ENCODE measurements at places on chromosomes 2 and 18.

- no peak for DNase-seq
Measured at GRCh38 chr2:121147766-121148165, 137.2 kb downstream of the TFCP2L1 start.

GRCh38 chr2:201203916-201204654 is 21.1 kb downstream of the CASP10 start:
- DNase-seq = no peak

- no peak for DNase-seq
Measured at GRCh38 chr18:37362158-37362890, 203.3 kb downstream of the CELF4 start.

GRCh38 chr2:197268786-197269584 is 41.6 kb downstream of the ANKRD44 start:
- DNase-seq = no peak

DNA sequence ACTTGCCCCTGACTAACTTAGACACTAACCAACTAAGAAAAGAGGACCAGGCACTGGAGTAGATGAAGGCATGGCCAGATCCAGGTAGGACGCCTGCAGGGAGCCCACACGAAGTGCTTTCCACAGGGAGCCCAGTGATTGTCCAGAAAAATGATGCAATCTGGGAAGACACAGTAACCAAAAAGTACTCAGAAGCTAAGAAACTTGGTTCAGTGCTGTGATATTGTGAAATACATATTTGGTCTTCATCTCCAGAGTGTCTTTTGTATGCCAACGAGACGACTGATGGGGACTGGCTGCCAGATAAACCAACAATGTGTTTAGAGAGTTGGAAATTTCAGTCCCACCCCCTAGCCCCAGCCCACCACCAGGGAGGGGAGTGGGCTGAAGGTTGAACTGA is 135.0 kb downstream of the SP3 start:
- no peak for DNase-seq

GRCh38 chr2:100791936-100792308 is 28.0 kb upstream of the NPAS2 start:
- no peak for DNase-seq

DNA sequence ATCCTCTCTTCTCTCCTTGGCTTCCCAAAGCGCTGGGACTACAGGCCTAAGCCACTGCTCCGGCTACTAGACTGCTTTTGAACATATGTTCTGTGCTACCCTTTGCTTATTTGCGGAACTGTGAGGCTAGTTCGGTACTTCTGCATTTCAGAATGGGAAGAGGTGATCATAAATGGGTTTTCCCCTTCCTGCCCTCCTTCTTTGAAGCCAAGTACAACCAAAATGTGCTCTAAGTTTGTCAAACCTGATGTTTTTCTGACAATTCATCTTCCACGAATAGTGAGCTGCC is 1.7 kb upstream of the ESCO1 start:
- DNase-seq = no peak

DNA sequence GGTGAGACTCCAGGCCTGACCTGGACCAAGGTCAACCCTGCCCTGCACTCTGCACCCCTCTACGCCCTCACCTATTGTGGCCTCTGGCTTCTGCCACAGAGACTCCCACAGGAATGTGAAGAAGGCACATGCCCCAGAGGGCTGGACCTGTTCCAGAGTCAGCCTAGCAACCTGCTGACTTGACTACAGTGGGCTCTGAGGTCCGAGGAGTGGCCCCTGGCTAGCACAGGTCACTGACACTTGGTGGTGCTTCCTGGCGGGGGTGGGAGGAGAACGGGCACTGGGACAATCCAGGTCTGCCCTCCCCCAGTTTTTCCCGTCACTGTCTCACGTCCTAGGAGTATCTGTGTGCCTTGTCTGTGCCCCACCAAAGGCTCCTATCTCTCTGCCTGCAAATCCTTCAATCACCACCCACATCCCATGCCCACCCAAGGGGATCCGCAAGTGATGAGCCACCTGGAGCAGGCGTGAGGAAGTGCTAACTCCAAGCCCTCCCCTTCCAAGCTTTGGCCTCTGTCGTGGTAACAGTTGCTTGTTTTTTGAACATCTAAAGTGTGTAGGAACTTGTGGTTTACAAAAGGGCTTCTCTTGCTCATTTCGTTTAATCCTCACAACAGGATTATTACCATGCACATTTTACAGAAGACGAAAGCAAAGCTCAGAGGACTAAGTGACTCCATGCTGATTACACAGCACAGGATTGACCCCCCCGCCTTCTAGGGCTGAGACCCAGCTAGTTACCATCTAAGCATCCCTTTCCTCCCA is 86.2 kb downstream of the MCFD2 start:
- no peak for DNase-seq

GRCh38 chr2:70214953-70215549 is 24.2 kb upstream of the C2orf42 start:
- DNase-seq = no peak

- no peak for DNase-seq
Measured at GRCh38 chr2:215396595-215397313, 39.1 kb downstream of the FN1 start.

DNA sequence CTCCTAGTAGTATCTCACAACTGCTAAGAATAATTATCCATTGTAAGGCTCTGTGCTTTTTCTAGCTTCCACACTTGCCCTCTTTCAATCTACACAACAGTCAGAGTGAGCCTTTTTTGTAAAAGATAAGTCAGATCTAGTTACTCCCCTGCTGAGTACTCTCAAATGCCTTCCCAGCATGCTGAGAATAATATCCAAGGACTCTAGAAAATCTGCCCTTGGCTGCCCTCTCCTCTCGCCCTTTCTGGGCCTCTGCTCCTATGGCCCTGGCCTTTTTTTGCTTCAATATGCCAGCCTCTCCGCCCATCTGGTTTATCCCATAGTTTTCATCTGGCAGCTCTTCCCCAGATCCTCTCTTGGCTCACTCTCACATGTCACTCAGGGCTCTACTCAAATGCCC is 455.9 kb upstream of the UBE2E3 start:
- DNase-seq = no peak

GRCh38 chr18:10131081-10131459 is 217.3 kb downstream of the VAPA start:
- no peak for DNase-seq

DNA sequence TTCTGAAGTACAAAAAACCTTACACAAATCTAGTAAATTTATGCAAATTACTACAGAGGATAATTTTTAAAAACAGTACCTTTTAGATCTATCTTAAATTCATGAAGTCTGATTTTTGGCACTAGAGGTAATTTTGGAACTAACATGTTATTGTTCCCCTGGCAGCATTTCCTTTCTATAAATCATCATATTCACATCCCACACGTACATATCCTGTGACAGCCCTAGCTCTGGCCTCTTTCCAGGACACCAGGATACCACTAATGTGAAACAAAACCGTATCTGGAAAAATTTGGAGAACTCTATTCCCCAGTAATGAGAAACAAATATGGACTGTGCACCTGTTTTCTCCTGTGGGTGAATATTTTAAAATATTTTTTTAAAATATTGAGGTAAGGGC is 14.0 kb upstream of the BIRC6 start:
- DNase-seq = no peak

DNA sequence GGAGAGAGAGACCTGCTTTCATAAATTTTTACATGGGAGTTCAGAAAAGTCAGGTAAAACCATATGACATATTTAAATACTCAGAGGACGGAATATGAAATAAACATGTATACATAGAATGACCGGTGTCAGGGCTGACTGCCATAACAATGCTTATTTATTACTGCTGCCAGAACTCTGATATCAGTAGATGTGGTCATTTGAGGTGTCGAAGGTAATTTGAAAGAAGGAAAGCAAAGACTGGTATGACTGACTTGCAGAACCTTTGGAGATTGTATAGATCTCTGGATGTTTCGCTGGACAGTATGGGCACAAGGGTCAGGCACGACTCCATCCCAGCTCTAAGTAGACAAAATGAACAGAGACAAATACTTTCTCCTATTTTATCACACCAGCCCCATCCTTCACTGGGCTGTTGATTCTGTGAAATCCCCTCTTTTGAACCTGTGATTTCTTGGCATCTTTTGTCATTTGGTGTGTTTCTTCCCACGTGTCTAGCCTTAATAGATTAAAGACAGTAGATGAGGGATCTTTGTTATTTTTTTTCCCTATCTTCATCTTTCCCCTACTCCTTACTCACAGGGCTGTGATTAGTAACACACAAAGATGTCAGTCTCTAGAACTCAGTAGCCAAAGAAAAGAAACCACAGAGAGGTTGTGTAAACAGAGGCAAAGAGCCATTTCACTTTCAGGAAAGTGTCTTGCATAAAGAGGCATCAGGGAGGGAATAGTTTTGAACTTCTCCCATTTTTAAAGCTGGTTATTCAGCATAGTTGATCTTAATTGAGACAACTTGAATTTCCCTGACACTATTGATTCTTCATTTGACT is 61.6 kb downstream of the ICOS start:
- DNase-seq = no peak

- DNase-seq = no peak
Measured at GRCh38 chr18:68703326-68703725, 11.6 kb downstream of the TMX3 start.

- no peak for DNase-seq
Measured at GRCh38 chr2:75788902-75789301, 78.2 kb upstream of the GCFC2 start.

- no peak for DNase-seq
Measured at GRCh38 chr2:140337061-140337460, 1556.9 kb upstream of the NXPH2 start.

DNA sequence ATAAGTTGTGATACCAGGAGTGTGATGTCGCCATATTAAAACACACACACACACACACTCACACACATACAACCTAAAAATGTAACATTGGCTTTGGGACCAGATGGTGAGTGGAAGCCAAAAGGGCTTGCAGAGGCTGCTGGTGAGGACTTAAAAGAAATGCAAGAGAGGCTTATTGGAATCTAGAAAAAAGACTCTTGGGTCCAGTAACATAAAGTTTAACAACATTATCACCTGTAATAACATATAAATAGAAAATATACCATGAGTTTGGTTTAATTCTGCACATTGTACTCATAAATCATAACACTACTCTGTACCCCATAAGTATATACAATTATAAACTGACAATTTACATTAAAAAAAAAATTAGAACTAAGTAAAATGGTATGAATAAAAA is 74.4 kb upstream of the MYCN start:
- DNase-seq = no peak

DNA sequence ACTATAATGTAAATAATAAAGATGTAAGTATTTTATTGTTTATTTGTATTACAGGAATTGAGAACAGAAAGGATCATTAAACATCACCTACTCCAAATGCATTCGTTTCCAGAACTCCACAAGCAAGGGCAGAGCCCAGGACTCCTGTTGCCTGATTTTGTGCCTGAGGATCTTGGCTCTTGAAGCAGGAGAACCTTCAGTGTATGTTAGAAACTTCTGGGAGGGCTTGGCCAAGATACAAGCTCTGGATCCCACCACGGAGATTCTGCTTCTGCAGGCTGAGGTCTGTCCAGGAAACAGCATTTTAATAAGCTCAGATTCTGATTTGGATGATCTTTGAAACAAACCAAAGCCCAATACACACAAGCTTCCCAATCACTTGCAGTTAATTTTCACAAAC is 142.4 kb upstream of the SOX11 start:
- DNase-seq = no peak

- no peak for DNase-seq
Measured at GRCh38 chr2:11781602-11782001, 35.2 kb downstream of the LPIN1 start.

- no peak for DNase-seq
Measured at GRCh38 chr18:44967599-44967998, 286.9 kb downstream of the SETBP1 start.

GRCh38 chr2:239722760-239723470 is 302.2 kb downstream of the NDUFA10 start:
- no peak for DNase-seq

DNA sequence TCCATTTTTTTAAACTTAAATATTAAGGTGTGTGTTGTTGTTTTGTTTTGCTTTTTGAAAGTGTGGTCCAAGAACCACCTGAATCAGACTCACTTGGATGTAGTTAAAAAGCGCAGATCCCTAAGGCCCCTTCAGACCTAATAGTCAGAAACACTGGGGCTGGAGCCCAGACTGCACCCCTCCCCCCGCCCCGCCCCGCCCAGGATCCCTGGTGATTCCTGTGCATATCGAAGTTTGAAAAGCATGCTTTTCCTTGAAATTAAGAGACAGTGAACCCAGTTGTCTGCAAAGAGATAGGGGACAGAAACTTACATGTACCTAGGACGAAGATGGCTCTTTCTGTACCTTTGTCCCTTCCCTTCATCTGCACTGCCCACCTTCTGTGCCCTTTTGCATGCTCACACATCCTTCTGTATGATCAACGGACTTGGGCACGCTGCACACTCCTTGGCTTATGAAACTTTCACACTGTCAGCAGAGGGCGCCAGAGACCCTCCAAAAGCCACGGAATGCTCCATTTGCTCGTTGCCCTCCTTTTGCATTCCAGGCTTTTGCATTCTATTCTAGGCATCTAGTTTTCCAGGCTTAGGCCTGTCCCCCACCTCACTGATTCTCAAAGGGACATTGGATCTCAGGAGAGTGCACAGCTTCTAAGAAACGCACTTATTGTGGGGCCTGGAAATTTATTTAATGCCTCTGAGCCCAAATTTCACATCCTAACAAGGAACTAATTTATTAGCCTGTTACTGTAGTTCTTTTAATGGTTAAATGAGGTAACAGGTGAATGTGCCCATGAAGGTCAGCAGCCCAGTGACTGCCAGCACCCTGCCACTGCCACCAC is 32.8 kb upstream of the SLC14A1 start:
- DNase-seq = peak; percentile 82

- DNase-seq = no peak
Measured at GRCh38 chr18:28736951-28737350, 560.0 kb upstream of the CDH2 start.

DNA sequence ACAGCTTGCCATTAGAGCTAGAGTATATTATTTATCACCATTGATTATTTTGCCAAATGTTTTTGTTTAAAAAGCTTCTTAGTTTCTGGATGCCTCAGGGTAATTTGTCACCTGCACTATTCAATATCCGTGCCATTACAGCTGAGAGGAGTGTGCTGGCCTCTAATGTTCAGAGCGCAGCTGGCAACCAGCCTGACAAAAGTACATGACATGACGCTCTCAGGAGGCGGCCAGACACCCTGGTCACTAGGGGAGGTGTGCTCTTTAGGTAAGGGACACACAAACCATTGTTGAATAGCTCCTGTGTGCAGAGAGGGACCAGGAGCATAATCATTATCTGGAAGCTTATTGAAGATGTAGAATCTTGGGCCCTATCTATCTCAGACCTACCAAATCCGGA is 20.3 kb downstream of the LIMS1 start:
- no peak for DNase-seq

DNA sequence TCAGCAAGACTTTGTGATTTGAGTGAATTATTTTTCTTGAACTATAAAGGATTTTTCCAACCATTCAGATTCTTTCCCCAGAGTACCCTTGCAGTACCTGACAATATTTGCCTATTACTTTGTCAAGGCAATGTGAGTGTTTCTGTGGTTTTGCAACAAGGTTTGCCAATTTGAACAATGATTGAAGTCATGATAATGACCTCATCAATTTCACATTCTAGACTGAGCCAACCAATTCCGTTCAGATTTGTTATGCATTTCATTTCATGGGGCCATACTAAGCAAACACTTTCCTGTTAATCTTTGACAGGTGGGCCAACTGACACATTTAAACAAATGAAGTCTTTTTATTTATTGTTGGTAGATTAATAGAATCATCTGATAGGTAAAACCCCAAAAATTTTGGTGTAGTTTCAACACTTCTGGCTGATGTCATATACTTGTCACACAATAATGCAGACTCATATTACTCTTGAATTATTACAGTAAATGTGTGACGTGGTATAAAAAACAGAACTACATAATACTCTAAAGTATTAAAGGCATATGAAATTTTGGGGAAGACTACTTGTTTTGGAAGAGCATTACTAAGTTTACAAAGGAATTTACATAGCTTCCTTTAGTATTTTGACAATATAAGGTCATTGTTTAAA is 526.4 kb downstream of the DPP10 start:
- DNase-seq = no peak

Data from left hindlimb (tissue), 1 donor.